ENCODE measurements at places on chromosomes 1 and 21.
A peak's percentile ranks its signal among the peaks of the same experiment; 100 is the strongest.

- no peak for DNase-seq
Measured at GRCh38 chr1:61352845-61353435, 270.6 kb downstream of the NFIA start.

DNA sequence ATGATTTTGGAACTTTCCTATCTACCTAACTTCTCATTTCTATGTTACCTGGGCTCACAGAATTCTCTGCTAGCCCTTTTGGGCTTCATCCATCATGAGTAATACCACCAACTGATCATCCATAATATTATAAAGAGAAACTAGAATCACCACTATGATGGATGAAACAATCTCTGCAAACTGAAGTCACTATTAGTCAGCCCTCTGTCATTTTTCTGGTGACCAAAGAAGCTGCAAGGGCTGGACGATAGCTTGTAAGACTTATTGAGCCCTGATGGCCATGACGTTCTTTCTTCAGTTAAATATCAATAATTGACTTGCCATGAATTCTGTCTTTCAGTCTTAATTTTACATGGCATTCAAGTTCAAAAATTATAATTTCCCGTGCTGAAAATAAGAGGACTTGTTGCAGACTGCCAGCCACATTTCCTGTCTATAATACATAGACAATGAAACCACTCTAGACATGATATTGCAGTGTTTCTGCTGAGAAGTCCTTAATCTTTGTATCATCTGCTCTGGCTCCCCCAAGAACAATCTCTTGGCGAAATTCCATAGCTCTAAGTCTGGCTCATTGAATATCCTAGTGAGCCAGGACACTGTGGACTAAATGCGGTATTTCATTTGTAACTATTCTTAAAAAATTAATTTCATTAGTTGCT, 655.0 kb upstream of the CAMK1G start:
- DNase-seq: no peak

DNA sequence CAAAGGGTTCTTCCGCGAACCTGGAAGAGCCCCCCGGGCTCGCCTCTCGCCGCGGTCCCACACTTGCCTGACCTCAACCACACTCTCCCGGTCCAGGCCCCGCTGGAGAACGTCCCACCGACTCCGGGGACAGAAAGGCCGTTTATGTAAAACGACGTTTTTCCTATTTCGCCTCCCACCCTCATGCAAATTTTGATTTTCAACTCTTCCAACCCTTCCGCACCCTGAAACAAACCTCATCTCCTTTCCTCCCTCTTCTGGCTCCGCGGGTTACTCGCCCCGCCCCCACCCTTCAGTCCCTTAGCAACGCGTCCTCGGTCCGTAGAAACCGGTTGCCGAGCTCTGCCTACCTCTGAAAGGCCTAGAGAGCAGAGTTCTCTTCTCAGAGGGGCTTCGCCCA, at the start of gene C1orf141:
TSS of gene C1orf141 (minus strand) at position 276 of the 400 bp plus-strand sequence. CDS start 7,730 bp downstream, outside the sequence.
- no peak for DNase-seq

DNA sequence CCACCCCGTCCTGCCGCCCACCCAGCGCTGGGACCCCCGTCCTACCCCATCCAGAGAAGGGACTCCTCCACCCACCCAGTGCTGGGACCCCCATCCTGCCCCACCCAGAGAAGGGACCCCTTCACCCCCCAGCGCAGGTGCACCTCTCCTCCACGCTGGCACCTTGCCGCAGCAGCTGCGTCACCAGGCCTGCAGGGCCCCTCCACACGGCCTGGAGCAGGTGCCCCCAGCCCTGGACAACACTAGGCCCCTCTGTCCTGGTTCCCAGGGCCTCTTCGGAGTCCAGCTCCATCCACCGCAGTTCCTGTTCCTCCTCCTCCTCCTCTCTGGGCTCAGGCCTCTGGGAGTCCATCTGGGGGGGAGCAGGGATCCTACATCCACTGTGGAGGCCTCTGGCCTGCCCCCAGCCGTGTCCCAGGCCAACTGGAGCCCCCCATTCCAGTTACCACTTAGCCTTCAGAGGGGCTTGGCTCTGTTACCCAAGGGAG, 378 bp downstream of the ANKRD65 start:
- DNase-seq: no peak

DNA sequence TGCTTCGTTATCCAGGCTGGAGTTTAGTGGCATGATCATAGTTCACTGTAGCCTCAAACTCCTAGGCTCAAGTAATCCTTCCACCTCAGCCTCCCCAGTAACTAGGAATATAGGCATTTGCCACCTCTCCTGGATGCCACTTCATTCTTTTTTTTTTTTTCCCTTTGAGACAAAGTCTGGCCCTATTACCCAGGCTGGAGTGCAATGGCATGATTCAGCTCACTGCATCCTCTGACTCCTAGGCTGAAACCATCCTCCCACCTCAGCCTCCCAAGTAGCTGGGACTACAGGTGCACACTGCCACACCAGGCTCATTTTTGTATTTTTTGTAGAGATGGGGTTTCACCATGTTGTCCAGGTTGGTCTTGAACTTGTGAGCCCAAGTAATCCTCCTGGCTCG, 19.3 kb downstream of the OSBPL9 start:
- DNase-seq: no peak

GRCh38 chr1:78491451-78492071, 787 bp downstream of the PTGFR start:
- DNase-seq: peak; percentile 39

GRCh38 chr1:25711555-25712298, 88.3 kb upstream of the SELENON start:
- DNase-seq: no peak

- no peak for DNase-seq
Measured at GRCh38 chr1:29272147-29272907, 36.0 kb downstream of the PTPRU start.

- no peak for DNase-seq
Measured at GRCh38 chr1:215475796-215476481, 91.2 kb upstream of the KCTD3 start.

DNA sequence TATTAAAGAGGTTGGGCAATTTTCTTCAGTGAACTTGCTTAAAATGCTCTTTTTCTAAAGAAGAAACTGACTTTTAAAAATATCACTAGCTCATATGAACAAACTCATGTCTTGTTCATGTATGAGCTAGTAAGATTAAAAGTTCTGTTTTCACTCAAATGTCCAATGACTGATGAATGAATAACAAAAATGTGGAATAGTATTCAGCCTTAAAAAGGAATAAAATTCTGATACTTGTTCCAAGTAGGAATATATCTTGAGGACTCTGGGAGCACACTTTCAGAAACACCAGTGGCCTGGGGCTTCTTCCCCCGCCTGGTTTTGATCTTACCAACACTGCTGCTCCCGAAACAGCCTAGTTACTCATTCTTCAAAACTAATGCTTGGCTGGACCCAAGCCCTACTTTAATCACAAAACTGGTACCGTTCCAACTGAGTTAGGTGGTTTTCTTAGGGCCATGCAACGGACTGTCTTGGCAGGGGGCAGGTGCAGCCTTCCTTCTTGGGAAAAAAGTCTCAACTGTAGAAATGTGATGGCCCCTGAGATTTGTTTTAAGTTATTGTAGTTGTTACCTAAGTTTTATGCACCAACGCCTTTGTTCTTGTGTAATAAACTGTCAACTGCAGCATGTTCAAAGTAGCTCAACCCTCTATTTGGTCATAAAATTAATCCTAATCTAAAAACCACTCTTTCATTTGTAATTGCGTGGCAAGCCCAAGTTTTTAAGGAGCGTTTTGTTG, 116.0 kb downstream of the ETS2 start:
- DNase-seq: no peak

GRCh38 chr1:50271968-50272578, 151.2 kb downstream of the DMRTA2 start:
- DNase-seq: peak; percentile 2

DNA sequence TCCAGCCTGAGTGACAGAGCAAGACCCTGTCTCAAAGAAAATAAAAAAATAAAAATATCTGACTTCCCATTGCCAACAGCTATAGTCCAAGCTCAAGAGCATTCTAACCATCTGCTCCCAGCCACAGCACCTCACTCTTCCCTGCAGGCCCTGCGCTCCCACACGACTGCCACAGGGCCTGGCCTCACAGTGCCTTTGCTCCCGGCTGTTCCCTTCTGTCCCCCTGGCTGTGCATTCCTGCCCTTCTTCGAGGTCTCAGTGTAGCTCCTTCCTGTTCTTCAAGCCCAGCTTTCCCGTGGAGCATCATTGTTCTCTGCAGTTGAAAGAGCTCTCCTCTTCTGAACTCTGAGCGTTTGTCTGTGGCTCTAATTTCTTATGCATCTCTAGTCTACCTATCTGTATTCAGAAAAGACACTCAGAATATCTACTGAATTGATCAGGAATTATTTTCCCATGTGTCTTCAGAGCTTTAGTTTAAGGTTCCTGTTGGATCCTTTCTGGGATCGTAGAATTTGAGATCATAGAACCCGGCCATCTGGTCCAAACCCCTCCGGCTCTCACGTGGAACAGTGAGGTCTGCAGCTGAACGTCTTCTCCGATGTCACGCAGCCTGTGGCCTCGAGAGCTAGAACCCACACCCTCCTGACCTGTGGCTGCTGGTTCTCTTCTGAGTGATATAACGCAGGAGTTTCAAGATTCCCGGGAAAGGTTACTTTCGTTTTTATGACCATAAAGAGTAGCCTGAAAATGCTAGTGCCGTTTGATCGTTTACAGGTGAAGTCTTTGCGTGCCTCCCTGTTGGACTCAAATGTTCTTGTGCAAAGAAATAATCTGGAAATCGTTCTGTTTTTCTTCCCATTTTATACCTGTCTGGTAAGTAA, 54.4 kb downstream of the DOP1B start:
- DNase-seq: no peak

- DNase-seq: no peak
Measured at GRCh38 chr1:48198970-48199369, 23.5 kb upstream of the SLC5A9 start.

GRCh38 chr1:53316424-53316765, 11.5 kb downstream of the LRP8 start:
- DNase-seq: no peak

DNA sequence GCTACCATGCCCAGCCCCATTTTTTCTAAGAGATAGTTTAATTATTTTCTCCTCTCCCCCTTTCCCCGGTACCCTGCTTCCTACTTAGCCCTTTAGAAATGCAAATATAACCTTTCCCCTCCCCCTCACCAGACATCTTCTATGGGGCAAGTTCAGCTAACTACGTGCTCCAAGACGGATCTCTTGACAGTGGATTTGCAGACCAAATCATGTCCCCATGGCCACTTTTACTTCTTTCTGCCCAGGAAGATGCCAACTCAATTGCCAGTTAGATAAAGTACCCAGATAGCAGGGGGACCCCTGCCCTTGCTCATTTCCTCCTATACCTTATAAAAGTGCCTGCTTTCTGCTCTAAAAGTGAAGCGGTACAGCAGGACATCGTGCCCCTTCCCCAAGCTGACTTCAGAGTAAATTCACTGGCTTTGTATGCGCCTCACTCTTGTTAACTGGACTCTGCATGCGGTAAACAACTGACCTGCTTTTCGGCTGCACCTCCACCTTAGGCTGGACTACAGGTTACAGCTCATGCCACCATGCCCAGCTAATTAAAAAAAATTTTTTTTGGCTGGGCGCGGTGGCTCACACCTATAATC, 7.4 kb downstream of the DNAJC11 start:
- DNase-seq: no peak

DNA sequence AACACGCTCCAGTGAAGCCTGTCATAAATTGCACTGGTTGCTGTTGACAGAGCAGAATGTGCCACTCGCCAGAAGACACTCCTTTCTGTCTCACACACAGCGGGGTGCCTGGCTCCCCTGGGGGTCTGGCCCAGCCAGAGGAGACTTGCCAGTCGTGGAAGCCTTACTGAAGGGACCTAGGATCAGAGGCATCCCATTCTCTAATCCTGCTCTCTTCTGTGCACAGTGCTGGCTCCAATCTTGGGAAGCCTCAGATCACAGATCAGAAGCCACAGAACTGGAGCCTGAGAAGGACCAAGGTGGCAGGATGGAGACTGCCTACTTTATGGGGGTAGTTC, 1.4 kb downstream of the SLC9A1 start:
- DNase-seq: peak; percentile 28

GRCh38 chr21:34180826-34181359, 107.5 kb downstream of the MRPS6 start:
- no peak for DNase-seq

DNA sequence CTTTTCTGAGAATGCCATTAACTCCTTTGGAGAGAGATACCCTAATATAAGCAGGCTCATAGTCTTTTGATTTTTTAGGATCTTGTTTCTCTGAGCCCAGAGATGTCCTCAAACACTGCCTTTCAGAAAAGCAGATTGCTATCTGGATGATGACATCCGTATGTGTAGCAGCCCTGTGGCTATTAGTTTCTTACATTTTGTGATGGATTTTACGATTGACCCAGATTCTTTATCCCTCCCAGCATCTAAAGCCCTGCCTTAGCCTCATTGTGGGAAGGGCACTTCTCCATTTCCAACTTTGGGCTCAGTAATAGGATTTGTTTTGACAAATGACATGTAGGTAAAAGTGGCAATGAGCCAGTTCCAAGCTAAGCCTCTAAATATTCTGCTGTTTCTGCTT, 300.3 kb downstream of the TTLL7 start:
- no peak for DNase-seq

GRCh38 chr21:37873655-37874054, 42.6 kb downstream of the KCNJ6 start:
- no peak for DNase-seq

DNA sequence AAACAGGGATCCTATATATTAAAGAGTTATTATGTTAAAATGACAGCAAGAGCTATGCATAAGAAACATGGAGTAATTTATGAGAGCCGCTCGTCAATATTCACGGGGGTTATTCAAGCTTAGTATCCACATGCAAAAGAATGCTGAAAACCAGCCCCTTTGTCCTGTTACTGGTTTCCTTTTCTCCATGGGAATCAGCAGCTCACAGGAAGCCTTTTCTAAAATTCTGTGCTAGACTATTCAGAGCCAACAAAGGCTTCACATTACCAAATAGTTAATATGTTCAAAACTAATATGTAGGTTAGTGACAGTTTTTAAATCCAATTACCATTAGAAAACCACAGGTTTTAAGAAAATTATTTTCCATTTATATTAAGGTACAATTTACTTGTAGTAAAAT, 225.6 kb upstream of the MAP1LC3C start:
- no peak for DNase-seq

DNA sequence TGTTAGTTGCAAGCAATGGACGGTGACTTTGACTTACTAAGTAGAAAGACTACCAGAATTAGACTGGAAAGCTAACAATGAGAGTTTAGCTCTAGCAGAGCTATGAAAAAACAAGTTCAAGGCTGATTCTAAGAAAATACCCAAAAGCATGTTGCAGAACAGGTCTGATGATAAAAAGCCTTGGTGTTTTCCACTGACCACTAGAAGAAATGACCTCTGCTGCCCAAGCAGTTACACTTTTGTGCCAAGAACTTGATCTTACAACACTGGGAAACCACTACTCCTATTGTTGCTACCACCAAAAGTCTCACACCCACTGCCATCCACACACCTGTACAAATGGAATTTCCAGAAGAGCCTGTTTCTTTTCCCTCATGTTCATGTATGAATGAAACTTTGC, 21.4 kb upstream of the NEK7 start:
- DNase-seq: no peak

DNA sequence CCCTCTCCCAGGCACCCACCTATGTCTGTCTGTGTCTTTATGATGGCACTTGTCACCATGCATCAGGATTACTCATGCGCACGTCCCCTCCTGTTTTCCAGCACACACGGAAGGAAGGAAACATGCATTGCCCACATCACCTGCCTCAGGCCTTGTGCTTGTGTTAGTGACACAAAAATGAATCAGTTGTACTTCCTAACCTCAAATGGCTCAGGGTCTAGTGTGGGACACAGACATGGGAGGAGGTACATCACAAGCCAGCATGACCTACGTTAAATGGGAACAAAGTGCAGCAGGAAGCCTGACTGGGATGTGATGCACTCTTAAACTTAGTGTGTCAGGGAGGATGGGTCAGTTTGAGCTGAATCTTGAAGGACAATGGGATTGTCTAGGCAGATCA, 126.7 kb downstream of the TRABD2B start:
- DNase-seq: no peak

Measured in brain microvascular endothelial cell (primary cell).